ENCODE measurements at places on chromosomes 5 and 9. TPM values are rescaled to one million over a fixed set of nuclear protein-coding genes. Genes with fewer than 3 reads are reported as not detected.

DNA sequence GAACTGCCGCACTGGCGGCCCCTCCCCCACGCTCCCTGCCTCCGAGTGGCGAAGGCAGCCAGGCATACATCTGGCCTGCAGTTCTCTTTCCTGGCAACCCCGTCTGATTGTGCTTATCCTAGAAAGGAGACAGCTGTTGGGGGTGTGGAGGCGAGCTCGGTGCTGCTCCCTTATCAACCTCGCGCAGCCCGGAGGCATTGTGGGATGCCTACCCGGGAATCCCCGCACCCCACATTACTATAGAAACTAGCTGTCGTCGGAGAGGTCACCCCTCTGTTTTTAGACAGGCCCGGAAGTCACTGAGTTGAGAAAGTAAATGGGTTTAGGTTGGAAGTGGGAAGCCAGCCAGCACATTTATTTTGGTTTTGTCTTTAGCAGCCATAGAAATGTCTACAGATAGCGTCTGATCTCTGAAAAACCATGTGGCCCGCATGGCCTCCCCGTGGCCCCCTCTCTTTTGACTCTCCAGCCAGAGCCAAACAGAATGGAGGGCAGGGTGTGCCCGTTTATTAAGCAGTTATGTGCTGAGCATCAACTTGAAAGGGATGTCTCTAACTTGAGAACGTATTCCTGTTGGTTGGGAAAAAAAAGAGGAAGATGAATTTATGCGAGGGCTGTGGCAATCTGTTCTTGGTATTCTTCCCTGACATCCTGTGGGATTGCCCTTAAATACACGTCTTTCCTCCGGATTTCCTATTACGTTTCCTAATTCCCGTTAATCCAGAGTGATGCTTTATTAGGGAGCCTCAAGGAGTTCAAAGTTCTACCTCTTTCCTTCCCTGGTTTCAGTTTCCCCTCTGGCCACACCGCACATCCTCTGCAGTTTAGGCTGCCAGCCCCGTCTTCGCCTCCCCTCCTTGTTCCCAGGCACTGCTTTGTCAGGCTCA lies 3.9 kb downstream of the STC2 start:
- DNase-seq, result no peak

ARRDC1 gene
- total RNA-seq, result 56.4 TPM

DNA sequence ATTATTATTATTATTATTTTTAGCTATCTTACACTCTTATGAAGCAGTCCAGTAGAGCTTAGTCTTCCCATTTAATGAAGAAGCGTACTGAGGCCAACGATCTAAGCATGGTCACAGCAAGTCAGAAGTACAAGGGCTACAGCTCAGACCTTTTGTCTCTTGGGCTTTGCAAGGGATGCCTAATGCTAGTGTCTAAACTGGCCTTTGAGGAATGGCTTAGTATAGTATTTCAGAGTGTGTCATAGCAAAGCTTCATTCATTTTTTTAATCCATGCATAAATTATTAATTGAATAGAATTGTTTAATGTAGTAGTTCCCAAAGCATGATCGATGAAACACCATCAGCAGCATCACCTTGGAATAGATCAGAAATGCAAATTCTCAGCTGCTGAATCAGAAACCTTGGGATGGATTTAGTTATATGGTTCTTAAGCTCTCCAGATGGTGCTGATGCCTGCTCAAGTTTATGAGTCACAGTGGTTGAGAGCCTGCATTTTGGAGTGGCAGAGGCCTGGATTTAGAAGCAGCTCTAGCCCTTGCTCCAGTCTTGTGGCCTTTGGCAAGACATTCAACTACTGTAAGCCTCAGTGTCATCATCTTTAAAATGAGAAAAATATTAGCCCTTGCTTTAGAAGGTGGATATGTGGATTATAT lies 6.1 kb downstream of the IL12B start:
- no peak for DNase-seq

MBLAC2 gene
- total RNA-seq, result 3.4 TPM

SEC61B gene
- total RNA-seq, result 74.4 TPM

GRCh38 chr9:95147452-95148207 lies 169.9 kb downstream of the FANCC start:
- no peak for DNase-seq

GRCh38 chr5:179955630-179956029 lies 47.9 kb upstream of the TBC1D9B start:
- DNase-seq, result no peak

DNA sequence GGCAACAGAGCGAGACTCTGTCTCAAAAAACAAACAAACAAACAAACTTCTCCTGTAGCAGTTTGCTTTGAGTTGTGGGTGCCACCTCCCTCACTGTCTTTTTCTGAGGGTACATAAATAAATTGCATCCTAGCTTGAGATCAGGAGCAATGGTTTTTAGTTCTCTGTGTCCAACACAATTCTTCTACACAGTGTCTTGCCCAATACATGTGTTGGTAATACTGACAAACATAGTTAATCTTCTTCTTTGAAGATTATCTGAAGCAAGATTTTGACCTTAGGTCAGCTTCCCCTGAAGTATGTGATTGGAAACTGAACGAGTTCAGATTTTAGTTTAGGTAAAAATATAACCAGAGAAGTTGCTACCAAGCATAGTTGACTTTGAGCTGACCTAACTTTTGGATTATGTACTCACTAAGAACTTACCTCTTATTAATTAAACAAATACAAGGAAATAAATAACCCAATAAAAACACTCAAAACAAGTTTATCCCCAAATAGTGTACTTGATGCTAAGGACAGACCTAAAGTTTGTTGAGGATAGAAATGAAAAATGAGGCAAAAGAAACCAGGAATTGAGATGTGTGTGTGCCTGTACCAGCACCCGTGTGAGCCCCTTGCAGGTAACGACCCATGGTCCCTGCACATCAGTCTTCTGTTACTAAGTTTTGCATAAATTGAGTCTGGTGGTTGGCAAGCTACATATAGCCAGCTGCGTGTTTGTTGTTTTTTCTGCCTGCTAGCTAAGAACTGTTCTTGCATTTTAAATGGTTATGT lies 16.2 kb downstream of the TJP2 start:
- no peak for DNase-seq

- no peak for DNase-seq
These were observed 13.4 kb downstream of the OLFML2A start for GRCh38 chr9:124790301-124790700.

ZNF354B gene
- 9.1 TPM for total RNA-seq

- no peak for DNase-seq
These were observed 136.0 kb upstream of the NREP start for GRCh38 chr5:111892949-111893348.

DNA sequence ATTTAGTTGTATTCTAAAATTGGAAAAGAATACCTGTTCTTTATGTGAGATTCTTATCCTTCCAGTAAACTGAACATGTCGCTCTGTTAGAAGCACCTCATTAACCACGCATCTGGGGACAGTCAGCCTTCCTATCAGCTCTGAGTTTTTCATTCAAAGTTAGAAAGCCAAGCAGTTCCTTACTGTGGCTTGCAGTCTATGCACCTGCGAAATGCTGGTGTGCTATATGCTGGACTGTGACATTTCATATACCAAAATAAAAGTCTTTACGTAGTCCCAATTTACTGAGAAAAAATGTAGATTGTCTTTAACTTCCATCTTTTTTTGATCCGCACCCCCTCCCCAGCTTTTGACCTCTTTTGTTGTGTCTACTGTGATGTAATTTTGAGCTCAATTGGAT lies 4.3 kb downstream of the ANP32B start:
- DNase-seq, result no peak

DNA sequence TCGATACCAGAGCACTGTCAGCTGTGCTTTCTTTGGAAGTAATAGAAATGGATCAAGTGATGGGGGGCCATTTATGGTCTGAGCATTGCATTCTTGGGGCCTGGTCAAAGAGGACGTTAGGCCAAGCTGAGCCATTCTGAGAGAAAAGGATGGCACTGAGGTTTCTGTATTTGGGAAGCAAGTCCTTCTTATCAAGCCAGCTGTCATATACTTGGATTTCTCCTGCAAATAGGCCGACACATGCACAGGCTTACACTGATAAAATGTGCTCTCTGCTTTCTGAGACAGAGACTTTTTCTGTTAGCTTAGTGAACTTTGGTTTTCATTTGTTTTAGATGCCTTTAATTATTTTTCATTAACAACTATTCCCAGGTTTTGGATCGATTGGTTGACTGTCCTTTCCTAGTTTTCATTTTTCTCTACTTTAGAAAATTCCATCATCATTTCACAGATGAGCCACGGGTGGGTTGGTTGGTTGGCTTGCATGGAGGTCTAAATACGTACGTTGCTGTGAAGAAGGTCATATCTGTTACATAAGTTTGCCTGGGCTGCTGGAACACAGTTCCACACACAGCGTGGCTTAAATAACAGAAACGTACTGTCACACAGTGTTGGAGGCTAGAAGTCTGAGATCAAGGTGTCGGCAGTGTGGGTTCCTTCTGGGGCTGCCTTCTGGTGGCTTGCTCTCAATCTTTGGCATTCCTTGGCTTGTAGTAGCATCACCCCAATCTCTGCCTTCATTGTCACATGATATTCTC lies 20.3 kb downstream of the TMOD1 start:
- no peak for DNase-seq

GRCh38 chr9:26566141-26566540 lies 326.5 kb downstream of the CAAP1 start:
- DNase-seq, result no peak

PCDHGA11 gene
- 11.6 TPM for total RNA-seq

GRCh38 chr9:98276907-98277469 lies 21.5 kb upstream of the TBC1D2 start:
- DNase-seq, result no peak

GRCh38 chr5:2134543-2135292 lies 252.0 kb upstream of the IRX4 start:
- no peak for DNase-seq

HTR1A gene
- total RNA-seq, result 0.78 TPM

- no peak for DNase-seq
These were observed 16.4 kb upstream of the PDCD1LG2 start for GRCh38 chr9:5493679-5494511.

DNA sequence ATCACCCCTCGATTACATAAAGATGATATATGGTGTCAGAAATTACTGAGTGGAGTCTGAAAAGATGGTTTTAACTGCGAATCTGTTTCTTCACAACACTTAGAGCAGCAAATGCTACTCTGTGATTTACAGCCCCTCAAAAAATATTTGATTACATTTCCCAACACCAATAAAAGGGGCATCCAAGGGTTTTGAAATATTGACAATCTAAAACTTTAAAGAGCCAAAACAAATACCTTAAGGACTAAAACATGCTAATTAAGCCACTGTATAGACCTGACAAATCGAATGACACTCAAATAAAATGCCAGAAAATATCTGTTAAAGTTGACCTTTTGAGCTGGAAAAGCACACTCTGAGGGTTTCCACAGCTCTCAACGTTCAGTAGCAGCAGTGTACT lies 73.2 kb downstream of the ELAVL2 start:
- DNase-seq, result no peak

DNA sequence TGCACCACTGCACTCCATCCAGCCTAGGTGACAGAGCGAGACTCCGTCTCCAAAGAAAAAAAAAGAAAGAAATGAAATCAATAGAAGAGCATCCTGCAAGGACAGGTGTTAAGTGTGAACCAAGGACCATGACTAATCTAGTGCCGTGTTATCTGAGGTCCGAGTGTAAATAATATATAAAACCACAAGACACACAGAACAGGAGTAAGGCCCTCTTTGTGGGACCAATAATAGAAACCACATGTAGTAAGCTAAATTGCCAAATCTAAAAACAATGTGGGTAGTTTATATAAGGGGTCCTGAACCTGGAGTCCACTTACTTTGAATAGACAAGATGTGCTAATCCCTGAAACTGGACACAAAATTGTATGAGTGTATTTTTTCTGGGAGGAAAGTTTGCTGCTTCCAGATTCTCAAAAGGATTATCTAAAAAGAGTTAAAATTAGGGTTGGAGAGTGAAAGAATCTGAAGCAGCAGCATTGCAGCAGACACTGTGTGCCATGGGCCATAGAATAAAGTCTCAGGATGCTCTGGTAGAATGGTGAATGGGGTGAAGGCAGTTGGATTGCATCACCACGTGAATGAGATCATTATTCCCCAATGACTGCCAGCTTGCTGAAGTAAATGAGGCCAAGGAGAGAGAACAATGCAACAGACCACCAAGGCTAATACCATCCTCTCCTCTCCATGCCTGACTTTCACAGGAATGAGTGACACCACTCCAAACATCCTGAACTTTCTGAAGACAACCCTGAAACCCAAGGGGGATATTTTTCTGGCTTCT lies 222.7 kb downstream of the DCP2 start:
- DNase-seq, result no peak

DNA sequence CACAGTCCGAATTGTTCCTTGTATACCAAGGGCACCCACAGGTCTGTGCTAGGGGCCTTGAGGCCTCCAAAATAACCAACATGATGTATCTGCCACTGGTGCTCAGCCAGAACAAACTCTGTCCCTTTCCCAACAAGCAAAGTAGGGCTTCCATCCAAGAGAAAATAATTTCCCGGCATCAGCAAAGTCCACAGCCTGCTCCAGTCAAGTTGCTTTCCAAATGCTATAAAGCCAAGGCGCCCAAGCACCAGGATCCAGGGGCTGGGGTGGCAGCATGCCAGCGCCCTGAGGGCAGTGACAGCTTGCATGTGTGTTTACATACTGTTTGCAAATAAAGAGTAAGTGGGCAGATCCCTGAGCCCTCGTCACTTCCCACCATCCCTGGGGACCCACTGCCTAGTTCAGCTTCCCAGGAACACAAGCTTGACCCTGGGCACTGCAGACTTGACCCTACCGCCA lies 155.9 kb downstream of the ERCC6L2 start:
- DNase-seq, result peak; percentile 51

LIFR gene
- 61.1 TPM for total RNA-seq

GRCh38 chr5:168939887-168940544 lies 360.8 kb upstream of the PANK3 start:
- DNase-seq, result no peak

GRCh38 chr5:73136055-73136562 lies 15.7 kb downstream of the TMEM171 start:
- DNase-seq, result no peak

DNA sequence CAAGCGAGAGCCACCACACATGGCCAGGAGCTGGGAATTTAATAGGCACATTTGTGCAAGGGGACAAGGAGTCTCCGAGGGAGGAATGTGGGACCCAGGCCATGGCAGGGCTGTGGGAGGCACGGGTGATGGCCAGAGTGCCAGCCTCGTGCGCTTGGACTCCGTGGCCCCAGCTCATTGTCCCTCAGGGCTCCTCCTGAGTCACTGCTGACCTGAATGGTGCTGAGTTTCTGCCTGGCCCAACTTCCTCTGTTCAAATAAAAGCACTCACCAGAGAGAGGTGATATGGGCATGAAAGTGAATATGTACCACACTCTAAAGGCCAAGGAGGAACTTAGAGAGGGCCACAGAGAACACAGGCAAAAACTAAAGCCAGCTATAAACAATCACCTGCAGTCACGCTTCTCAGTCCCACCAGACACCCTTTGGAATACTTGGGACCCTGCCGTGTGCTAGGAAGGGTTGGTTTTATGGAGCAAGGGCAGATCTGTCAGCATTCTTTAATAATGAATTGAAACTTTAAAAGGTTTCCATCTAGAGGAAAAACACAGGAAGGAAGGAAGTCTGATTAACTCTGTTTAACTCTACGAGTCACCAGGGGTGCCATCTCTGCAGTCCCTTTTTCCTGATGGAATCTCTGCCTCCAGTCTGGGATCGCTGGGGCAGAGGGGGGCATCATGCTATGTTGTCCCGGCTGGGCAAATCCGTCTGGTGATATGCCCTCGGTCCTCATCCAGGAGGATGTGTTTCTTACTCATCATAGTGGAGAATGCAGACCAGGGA lies 25.1 kb upstream of the UBE2QL1 start:
- no peak for DNase-seq

- no peak for DNase-seq
These were observed 5.6 kb downstream of the KLHL3 start for GRCh38 chr5:137730336-137730735.
